ENCODE measurements at places on chromosomes 1 and 21. TPM values are rescaled to one million over a fixed set of nuclear protein-coding genes. Genes with fewer than 3 reads are reported as not detected.
A peak's percentile ranks its signal among the peaks of the same experiment; 100 is the strongest.

DNA sequence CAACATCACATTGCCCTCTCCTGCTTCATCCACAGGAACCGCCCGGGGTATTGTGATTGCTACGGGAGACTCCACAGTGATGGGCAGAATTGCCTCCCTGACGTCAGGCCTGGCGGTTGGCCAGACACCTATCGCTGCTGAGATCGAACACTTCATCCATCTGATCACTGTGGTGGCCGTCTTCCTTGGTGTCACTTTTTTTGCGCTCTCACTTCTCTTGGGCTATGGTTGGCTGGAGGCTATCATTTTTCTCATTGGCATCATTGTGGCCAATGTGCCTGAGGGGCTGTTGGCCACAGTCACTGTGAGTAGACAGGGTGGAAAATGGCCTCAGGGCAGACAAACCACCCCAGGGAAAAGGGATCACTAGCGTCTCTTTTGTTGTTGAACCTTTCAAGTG is 12.7 kb downstream of the ATP1A4 start:
- no peaks in the 10 kb centered on the region for H3K36me3 ChIP-seq
- H3K27ac ChIP-seq, result no peak overlapping the region
- no peak overlapping the region for H3K4me3 ChIP-seq
- DNase-seq, result no peak
- no peaks in the 10 kb centered on the region for H3K4me1 ChIP-seq
- no peaks in the 10 kb centered on the region for H3K27me3 ChIP-seq

KCNH1 gene
- total RNA-seq, result 3.9 TPM

- no peaks in the 10 kb centered on the region for H3K36me3 ChIP-seq
- DNase-seq, result no peak
- H3K27ac ChIP-seq, result no peak overlapping the region
- no peaks in the 10 kb centered on the region for H3K27me3 ChIP-seq
- H3K4me1 ChIP-seq, result peaks cover 12% of the 10 kb centered on the region
Measured at GRCh38 chr21:39660191-39660980, 47.6 kb downstream of the B3GALT5 start.

GRCh38 chr1:112862753-112863426 is 93.1 kb downstream of the SLC16A1 start:
- H3K4me1 ChIP-seq, result no peaks in the 10 kb centered on the region
- no peaks in the 10 kb centered on the region for H3K36me3 ChIP-seq
- DNase-seq, result no peak
- no peak overlapping the region for H3K27ac ChIP-seq
- H3K27me3 ChIP-seq, result no peaks in the 10 kb centered on the region

- no peak overlapping the region for H3K4me3 ChIP-seq
- H3K27ac ChIP-seq, result peak overlapping the region; percentile 9
- H3K27me3 ChIP-seq, result no peaks in the 10 kb centered on the region
- DNase-seq, result no peak
- H3K36me3 ChIP-seq, result no peaks in the 10 kb centered on the region
Measured at GRCh38 chr1:68955424-68955823, 458.5 kb upstream of the DEPDC1 start.

- no peak overlapping the region for H3K4me3 ChIP-seq
- H3K27me3 ChIP-seq, result no peaks in the 10 kb centered on the region
- H3K27ac ChIP-seq, result no peak overlapping the region
- H3K36me3 ChIP-seq, result no peaks in the 10 kb centered on the region
Measured at GRCh38 chr1:85596947-85597346, 16.4 kb downstream of the CCN1 start.

B4GALT2 gene
- total RNA-seq, result 31.4 TPM

All from vagina (tissue), 2 donors.